Ovary (tissue), 10 donors: ENCODE measurements at places on chromosomes 7 and 10. TPM values are rescaled to one million over a fixed set of nuclear protein-coding genes. Genes with fewer than 3 reads are reported as not detected.

ETV1 gene
- 2.3 TPM for total RNA-seq

DNA sequence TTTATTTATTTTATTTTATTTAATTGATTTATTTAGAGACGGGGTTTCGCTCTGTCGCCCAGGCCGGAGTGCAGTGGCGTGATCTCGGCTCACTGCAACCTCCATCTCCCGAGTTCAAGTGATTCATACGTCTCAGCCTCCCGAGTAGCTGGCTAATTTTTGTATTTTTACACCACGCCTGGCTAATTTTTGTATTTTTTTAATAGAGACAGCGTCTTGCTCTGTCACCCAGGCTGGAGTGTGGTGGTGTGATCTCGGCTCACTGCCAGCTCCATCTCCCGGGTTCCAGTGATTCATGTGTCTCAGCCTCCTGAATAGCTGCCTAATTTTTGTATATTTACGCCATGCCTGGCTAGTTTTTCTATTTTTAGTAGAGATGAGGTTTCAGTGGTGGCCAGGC lies 34.2 kb downstream of the AP5Z1 start:
- no peak for DNase-seq

- DNase-seq = no peak
These were observed 649.2 kb downstream of the SDK1 start for GRCh38 chr7:3950249-3950648.

DNA sequence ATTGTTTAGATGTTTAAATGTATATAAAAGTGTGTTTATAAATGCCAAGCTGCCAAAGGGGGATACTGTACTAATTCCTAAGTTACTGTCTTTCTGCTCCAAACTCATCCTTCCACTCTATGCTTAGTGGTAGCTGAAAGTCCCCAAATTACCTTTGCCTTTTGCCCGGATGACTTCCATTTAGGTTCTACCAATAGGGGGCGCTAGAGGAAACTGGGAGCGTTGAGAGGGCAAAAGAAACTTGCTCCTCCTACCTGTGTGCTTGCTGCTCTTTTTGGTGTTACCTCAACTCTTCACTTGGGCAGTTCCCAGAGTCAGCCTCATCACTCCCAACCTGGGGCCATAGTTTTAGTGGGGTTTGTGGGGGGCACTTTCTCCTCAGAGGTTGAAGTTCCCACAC lies 5.9 kb upstream of the OR2A25 start:
- no peak for DNase-seq

DNA sequence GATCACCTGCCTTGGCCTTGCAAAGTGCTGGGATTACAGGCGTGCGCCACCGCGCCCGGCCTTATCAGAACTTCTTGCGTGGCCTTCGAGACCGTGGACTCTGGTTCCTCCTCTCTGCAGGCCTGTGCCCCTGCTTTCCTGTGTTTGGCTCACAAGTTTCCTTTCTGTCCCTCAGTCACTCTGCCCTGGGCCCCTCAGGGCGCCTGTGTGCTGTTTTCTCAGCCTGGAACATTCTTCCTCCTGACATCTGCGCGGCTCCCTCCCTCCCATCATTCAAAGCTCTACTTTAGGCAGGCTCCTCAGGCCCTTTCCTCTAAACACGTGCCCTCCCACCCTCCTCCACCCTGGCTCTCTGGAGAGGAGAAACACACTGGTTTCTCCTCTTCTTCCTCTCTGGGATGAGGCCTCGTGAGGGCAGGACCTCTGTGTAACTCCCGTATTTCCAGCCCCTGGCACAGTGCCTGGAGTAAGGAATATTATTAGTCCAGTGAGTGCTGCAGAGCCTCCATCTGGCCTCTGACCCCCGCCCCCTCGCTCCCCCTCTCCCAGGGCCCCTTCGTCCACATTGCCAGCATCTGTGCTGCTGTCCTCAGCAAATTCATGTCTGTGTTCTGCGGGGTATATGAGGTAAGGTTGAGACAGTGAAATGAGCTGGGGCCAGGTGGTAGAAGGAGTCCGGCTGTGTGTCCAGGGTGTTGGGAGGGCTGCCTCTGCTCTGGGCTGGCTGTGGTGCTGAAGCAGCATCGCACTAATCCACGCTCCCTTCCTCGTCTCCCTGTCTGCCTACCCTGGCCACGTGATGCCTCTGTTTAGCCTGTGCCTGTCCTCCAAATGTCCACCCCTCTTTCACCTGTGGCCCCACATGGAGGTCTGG lies 7.1 kb downstream of the CLCN1 start:
- peak; percentile 22 for DNase-seq

- DNase-seq = no peak
These were observed 1071.7 kb upstream of the POT1 start for GRCh38 chr7:126001349-126001748.

- no peak for DNase-seq
These were observed 249.8 kb upstream of the PPP2R2D start for GRCh38 chr10:131650771-131651673.
